Small intestine (tissue), 16 donors: ENCODE measurements at places on chromosomes 7 and 10.

DNA sequence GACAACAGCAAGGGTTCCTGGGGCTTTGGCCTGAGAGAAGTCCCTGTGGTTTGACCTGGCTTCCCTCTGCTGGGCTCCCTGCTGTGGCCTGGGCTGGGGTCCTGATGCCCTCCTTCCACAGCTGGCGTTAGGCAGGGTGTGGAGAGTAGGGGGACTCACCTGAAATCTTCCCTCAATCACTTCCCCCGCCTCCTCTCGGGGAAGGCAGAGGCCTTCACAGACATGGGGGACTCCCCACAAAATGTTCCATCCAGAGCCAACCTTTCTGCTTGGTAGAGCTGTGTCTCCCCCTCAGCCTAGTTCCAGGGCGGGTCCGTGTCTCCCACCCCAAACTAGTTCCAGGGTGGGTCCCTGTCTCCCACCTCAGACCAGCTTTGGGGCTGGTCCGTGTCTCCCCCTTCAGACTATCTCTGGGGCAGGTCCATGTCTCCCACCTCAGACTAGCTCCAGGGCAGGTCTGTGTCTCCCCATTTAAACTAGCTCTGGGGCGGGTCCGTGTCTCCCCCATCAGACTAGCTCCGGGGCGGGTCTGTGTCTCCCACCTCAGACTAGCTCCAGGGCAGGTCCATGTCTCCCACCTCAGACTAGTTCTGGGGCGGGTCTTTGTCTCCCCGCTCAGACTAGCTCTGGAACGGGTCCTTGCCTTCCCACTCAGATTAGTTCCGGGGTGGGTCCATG lies 2.2 kb downstream of the PVRIG start:
- no peak for DNase-seq
- H3K36me3 ChIP-seq: no peaks in the 10 kb centered on the region
- H3K4me1 ChIP-seq: no peaks in the 10 kb centered on the region
- H3K4me3 ChIP-seq: no peak overlapping the region
- H3K27me3 ChIP-seq: no peaks in the 10 kb centered on the region
- peak overlapping the region; percentile 28 for H3K27ac ChIP-seq

DNA sequence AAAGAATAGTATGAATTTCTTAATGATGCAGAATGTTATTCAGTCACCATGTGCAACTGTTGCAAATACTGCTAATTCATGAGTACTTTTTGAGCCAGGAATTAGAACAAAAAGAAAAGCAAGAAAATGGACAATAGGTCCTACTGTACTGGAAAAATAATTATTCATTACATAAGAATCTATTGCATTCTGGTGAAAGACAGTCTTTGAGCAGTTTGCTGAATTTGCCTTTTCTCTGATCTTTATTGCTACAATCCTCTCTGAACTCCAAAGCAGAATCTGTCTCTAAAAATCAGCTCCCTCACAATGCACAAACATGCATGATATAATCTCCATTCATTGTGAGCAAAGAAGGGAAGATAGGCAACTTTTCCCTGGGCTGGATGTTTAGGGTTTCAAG lies 12.8 kb downstream of the IFIT2 start:
- H3K27me3 ChIP-seq: no peaks in the 10 kb centered on the region
- no peaks in the 10 kb centered on the region for H3K4me1 ChIP-seq
- DNase-seq: no peak
- no peaks in the 10 kb centered on the region for H3K36me3 ChIP-seq
- no peak overlapping the region for H3K27ac ChIP-seq

GRCh38 chr7:5388273-5388901 lies 35.2 kb downstream of the TNRC18 start:
- H3K27ac ChIP-seq: no peak overlapping the region
- H3K27me3 ChIP-seq: no peaks in the 10 kb centered on the region
- peaks cover 33% of the 10 kb centered on the region for H3K36me3 ChIP-seq
- no peak overlapping the region for H3K4me3 ChIP-seq
- no peak for DNase-seq

DNA sequence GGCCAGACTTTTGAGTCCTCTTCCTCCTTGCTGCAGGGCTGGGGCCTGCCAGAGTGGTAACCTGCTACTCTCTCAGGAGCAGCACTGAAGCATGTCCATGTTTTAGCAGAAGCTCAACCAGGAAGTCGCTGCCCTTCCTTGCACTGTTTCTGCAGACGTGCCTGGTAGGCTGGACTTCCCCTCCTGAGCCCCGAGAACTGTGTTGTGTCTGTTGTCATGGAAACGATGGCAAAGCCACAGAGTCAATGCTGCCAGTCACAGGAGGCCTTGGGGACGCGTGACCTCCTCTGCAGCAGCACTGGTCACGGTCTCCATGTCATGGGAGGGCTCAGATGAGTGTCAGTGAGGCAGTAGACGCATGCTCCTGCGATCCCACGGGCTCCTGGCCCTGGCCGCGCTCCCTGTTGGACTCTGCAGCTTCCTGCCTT lies 145.5 kb downstream of the FANK1 start:
- H3K4me1 ChIP-seq: peaks cover 3% of the 10 kb centered on the region
- no peak overlapping the region for H3K4me3 ChIP-seq
- H3K27me3 ChIP-seq: no peaks in the 10 kb centered on the region
- H3K36me3 ChIP-seq: no peaks in the 10 kb centered on the region

DNA sequence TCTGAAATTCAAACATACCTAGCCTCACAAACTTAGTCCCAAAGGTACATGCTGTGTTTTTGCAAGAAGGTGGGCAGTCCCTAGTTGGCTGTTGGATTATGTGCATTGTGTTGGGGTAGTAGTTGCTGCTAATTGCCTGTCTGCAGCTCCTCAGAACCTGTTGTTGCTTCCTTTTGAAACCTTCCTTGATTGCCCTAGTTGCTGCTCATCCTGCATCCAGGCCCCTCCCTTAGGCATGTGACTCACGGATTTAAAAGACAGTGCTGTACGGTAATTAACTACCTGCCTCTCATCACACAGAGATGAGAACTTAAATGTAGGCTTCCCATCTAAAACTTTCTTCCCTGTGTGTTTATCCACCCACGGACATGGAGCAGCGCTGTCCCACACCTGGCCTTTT lies 67.7 kb downstream of the BMPR1A start:
- peaks cover 3% of the 10 kb centered on the region for H3K36me3 ChIP-seq
- H3K4me3 ChIP-seq: no peak overlapping the region
- H3K4me1 ChIP-seq: no peaks in the 10 kb centered on the region
- no peaks in the 10 kb centered on the region for H3K27me3 ChIP-seq
- no peak overlapping the region for H3K27ac ChIP-seq

GRCh38 chr7:80900583-80901576 lies 18.0 kb downstream of the SEMA3C start:
- H3K27me3 ChIP-seq: no peaks in the 10 kb centered on the region
- H3K36me3 ChIP-seq: peaks cover 1% of the 10 kb centered on the region
- no peak for DNase-seq
- no peaks in the 10 kb centered on the region for H3K4me1 ChIP-seq
- H3K4me3 ChIP-seq: no peak overlapping the region

GRCh38 chr10:14606633-14607032 lies 168.1 kb downstream of the FAM107B start:
- DNase-seq: no peak
- no peaks in the 10 kb centered on the region for H3K27me3 ChIP-seq
- H3K4me1 ChIP-seq: peaks cover 25% of the 10 kb centered on the region
- H3K36me3 ChIP-seq: no peaks in the 10 kb centered on the region
- H3K27ac ChIP-seq: no peak overlapping the region
- no peak overlapping the region for H3K4me3 ChIP-seq
